ENCODE measurements at places on chromosomes 1 and 21. TPM values are rescaled to one million over a fixed set of nuclear protein-coding genes. Genes with fewer than 3 reads are reported as not detected.

DNA sequence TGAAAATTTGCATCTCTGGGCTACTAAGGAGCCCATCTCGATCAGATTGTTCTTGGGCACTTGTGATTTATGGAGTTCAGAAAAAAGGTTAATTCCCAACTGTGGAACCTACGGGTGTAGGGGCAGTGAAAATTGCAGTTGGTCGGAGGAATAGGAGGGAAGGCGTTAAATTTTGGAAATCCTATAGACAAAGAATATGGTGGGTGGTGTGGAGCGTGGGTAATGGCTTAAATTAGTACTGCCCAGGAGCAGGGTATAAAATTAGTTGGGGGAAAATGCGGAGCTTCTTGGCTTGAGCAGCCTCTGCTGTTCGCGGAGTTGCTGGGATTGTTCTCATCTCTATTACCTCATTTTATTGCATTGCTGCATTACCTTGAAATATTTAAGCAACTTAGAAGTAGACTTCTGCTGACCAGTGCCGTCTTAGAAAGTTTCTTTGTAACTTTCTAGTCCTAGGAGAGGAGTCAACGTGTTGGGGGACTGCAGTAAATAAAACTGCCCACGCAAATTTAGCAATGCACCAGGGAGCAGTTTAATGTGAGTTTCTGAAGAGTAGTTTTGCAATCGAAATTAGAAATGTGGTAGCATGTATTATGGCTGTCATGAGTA, 514 bp downstream of the S1PR1 start:
- DNase-seq = peak; percentile 51
- peaks cover 23% of the 10 kb centered on the region for H3K36me3 ChIP-seq
- no peaks in the 10 kb centered on the region for H3K27me3 ChIP-seq
- peaks cover 45% of the 10 kb centered on the region for H3K4me1 ChIP-seq

DNA sequence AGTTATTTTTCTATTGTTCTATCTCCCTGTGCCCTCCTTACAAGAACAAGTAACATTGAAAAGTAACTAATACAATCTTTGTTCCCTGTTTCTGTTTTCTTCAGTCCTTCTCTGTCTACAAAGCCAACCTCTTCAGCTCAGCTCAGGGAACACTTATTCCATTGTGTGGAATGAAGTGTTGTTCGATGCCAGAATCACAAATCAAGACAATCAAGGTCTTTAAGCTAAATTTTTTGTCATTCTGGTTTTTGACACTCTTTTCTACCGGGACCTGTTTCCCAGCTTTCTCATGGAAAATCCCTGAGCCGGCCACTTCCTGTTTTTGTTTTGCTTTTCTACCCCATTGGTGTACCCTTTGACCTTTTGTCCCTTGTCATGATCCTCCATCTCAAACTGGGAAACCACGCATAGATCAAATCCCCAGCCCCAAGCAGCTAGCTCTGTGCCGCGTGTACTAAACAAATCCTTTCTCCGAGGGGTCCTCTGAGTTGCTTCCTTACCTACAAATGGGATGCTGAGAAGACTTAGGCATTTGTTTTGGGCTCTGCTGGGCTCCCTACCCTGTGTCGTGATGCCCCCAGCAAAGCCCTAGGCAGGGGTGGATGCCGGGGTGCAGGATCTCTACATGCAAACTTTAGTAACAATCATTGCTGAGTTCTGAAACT, 141.8 kb downstream of the TOMM20 start:
- no peak overlapping the region for H3K4me3 ChIP-seq
- no peak overlapping the region for H3K27ac ChIP-seq
- DNase-seq = no peak

DNA sequence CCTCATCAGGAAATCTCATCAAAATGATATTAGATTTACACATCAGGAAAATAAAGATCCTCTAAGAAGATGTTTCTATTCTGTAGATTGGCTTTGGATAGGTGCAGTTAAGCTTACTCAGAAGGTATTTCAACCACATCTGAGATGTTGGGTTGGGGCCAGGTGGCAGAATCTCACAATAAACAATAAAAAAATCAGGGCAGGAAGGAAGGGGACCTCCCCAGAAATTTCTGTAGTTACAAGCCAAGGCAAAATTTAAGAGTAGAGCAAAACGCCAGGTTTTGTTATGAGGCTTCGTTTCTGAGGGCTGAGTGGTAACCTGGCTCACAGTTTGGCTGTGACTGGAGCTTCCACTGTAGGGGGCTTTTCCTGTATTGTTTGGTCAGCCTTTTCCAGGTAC, 84.8 kb downstream of the HUNK start:
- no peak overlapping the region for H3K4me3 ChIP-seq
- no peak for DNase-seq
- H3K36me3 ChIP-seq = no peaks in the 10 kb centered on the region
- no peak overlapping the region for H3K27ac ChIP-seq
- no peaks in the 10 kb centered on the region for H3K27me3 ChIP-seq

- H3K4me3 ChIP-seq = no peak overlapping the region
- H3K27me3 ChIP-seq = no peaks in the 10 kb centered on the region
- H3K36me3 ChIP-seq = no peaks in the 10 kb centered on the region
- H3K27ac ChIP-seq = no peak overlapping the region
- H3K4me1 ChIP-seq = no peaks in the 10 kb centered on the region
Observed at GRCh38 chr1:218852527-218852926, 321.2 kb upstream of the LYPLAL1 start.

DNA sequence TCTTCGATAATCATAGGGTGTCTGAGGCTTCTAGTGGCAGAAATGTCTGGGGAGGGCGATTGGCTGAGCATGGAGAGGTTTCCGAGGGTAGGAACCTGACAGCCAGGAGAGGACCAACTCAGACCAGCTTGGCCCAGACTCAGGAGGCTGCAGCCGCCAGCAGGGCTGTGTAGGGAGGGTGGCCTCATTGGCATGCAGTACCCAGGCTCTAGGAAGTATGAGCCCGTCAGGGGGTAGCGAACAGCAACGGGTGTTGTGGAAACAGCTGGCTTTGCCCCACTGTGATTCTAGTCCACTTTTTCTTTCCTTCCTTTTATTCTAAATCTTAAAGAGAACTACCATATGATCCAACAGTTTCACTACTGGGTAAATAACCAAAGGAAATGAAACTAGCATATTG, 103.3 kb downstream of the DIRAS3 start:
- no peaks in the 10 kb centered on the region for H3K27me3 ChIP-seq
- no peak overlapping the region for H3K4me3 ChIP-seq

GRCh38 chr1:18913065-18913835, 10.9 kb upstream of the ALDH4A1 start:
- H3K4me1 ChIP-seq = no peaks in the 10 kb centered on the region
- no peaks in the 10 kb centered on the region for H3K27me3 ChIP-seq
- peaks cover 40% of the 10 kb centered on the region for H3K36me3 ChIP-seq
- peak; percentile 65 for DNase-seq
- no peak overlapping the region for H3K27ac ChIP-seq
- H3K4me3 ChIP-seq = no peak overlapping the region

- H3K27ac ChIP-seq = no peak overlapping the region
- H3K4me1 ChIP-seq = no peaks in the 10 kb centered on the region
- no peaks in the 10 kb centered on the region for H3K27me3 ChIP-seq
- H3K4me3 ChIP-seq = no peak overlapping the region
Observed at GRCh38 chr1:170209125-170209524, 63.4 kb downstream of the NTMT2 start.

The SMIM1 gene
- 1.6 TPM for total RNA-seq

The RIMS3 gene
- 1.4 TPM for total RNA-seq

The FABP3 gene
- not detected for total RNA-seq

The SERPINC1 gene
- not detected for total RNA-seq

The MAP1LC3C gene
- total RNA-seq = not detected

Data from CD8-positive, alpha-beta memory T cell (primary cell).